ENCODE measurements at places on chromosomes 3 and 15. TPM values are rescaled to one million over a fixed set of nuclear protein-coding genes. Genes with fewer than 3 reads are reported as not detected.

Gene RBP2
- total RNA-seq: not detected

DNA sequence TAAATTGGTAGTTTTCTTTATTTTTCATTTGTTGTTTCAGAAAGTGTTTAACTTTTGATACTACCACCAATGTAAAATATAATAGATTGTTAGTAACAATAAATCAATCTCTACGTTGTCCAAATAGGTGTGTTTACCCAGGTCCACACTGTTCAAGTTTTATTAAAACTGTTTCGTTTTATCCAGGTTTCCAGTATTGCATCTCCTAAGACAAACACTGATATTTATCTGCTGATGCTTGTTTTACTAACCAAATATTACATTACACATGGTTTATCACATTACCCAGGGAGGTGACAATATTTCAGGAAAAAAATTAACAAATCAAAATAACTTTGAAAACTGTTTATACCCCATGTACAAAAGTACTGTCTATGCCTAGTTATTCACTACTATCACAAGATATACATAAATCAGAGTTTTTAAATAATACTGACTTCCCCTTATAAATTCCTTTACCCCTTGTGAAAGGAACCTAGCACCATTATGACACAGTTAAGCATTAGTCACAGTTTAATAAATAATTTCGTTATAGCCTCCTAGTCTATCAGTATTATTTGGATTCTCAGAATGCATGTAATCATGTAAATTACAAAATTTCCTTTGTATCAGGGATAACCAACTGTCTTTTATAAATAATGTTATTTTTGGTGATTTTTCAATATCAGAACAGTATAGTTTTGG is 205.3 kb downstream of the ZBTB20 start:
- no peak for DNase-seq

- no peak for DNase-seq
Observed at GRCh38 chr3:126509597-126510307, 7.8 kb downstream of the UROC1 start.

DNA sequence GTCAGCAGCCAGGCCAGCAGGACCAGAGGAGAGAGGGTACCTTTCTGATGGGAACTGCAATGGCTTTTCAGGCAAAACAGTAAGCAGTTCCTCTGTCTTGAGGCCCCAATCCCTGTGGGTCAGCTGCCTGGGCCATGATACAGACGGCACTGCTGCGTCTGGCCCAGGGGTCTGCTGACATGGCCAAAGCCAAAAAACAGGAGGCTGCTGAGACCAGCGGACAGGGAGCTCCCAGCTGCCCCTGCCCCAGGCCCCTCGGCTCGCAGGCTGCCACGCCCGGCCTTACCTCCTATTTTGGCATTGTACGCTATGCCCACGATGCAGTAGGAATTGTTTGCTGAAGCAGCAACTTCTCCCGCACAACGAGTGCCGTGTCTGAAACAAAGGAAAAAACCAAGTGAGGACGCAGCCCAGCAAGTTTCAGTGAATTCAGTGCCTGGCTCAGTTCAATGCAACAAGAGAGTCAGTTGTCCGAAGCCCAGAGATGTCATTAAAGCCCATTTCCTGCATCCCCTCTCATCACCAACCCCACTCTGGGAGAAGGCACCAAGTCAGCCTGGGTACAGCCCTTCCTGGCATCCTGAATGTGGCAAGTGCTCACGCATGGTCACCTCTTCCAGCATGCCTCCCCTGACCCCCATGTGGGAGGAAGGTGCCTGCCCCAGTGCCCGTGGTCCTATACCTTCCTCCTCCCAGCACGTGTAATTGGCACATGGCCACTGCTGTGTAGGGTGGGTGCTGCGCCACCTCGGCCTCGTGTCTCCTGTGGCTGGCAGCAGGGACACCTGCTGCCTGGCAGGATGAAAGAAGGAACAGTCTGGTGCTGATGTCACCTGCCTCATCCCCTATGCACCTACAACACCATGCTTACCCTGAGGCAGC is 61.7 kb downstream of the PCSK6 start:
- no peak for DNase-seq

DNA sequence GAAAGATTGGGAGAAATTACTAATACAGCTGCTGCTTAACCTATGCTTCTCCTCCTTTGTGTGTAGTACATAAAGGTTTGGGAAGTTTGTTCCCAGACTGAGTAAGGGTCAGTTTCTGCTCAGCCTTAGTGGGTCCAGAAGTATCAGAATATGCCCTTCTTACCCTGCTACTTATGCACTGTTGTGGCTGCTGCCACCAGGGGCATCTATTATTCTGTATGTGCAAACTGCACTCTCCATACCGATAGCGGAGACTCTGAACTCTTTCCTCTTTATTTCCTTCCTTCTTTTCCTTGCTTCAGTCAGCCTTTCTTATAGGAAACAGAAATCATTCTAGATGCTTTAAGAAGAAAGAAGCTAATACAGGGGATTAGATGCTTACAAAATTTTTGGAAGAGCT is 4.0 kb downstream of the NEDD4 start:
- no peak for DNase-seq

DNA sequence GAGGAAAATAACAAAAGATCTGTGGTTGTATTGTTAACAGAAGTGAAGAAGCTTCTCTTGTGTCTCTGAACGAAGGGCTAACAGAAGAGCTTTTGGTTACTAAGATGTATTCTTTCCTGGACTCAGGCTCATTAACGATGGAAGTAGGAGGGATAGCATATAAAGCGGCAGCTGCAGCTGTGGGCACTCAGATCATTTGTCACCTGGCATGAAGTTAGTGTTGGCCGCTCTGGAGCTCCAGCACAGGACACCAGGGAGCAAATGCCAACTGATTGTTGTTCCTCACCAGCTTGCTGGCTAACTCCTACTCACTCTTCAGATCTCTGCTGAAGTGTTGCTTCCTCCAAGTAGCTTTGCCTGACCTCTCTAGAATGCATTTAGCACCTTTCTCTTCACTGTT is 15.5 kb upstream of the SLITRK3 start:
- no peak for DNase-seq

Gene ADAMTS7
- total RNA-seq: 0.60 TPM

GRCh38 chr3:143427631-143428030 is 308.1 kb downstream of the CHST2 start:
- no peak for DNase-seq

- DNase-seq: no peak
Observed at GRCh38 chr15:95368191-95368590, 962.3 kb upstream of the NR2F2 start.

GRCh38 chr3:38084334-38085310 is 45.6 kb downstream of the DLEC1 start:
- peak; percentile 38 for DNase-seq

GRCh38 chr15:81947548-81947947 is 98.3 kb downstream of the MEX3B start:
- no peak for DNase-seq

GRCh38 chr3:43418601-43419272 is 132.4 kb downstream of the SNRK start:
- no peak for DNase-seq

Gene LARP6
- 0.41 TPM for total RNA-seq

Gene SLC28A2
- not detected for total RNA-seq

DNA sequence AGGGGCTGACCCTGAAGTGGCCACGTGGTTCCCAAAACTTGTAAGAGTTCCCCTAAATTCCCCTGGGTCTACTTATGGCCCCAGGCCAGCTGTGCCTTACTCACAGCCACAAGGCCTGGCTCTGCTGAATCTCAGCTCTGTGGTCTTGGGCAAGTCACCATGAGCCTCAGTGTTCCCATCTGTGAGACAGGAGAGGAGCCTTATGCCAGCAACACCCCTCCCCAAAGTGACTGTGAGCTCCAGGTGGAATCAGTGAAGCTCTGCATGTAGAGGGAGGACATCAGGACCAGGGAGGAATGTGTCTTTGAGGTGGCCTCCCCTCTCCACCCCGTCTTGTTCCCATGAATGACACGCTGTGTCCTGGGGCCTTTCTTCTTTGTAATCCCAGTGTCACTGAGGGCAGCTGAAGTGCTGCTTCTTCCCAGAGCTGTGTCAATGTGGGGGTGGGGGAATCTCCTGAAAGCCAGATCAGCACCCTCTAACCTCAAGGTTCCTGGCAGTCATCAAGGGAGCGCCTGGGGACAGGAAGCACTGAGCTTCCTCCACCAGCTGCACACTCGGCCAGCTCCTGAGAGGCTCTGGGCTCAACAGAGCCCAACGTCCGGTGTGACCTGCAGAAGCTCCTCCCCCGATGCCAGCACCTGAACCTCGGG is 258.9 kb downstream of the UACA start:
- peak; percentile 62 for DNase-seq

DNA sequence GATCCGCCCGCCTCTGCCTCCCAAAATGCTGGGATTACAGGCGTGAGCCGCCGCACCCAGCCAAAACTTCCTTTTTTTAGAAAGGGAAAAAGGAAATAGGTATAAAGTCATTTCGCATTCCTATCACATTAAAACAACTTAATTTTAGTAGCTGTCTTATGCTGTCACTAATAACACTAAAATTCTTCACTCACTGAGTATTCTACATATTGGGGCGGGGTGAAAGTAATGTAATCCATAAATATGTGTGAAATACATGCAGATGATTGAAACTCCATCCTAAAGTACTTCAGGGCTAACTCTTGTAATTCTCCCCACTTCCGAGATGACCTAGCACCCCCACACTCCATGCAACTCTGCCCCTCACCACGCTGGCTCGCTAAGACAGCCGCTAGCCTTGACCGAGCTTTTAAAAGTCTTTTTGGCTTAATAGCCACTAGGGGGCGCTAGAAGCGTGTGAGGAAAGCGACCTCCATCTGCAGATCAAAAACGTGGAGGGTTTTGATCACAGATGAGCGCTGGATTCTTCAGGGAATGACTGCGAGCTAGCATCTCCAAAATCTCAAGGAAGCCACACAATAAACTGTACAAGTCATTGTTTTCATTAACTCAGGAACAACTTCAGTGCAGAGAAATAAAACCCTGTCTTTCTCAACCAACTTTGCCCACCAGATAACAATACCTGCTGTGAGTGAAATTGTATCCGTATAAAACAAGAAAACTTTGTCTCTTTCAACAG is 129.3 kb upstream of the IGF1R start:
- DNase-seq: peak; percentile 66

Gene CNTN3
- total RNA-seq: not detected

Gene KCNMB3
- total RNA-seq: 0.34 TPM

- DNase-seq: no peak
Observed at GRCh38 chr3:113795693-113796092, 42.9 kb upstream of the GRAMD1C start.

Gene CHRNB4
- not detected for total RNA-seq

DNA sequence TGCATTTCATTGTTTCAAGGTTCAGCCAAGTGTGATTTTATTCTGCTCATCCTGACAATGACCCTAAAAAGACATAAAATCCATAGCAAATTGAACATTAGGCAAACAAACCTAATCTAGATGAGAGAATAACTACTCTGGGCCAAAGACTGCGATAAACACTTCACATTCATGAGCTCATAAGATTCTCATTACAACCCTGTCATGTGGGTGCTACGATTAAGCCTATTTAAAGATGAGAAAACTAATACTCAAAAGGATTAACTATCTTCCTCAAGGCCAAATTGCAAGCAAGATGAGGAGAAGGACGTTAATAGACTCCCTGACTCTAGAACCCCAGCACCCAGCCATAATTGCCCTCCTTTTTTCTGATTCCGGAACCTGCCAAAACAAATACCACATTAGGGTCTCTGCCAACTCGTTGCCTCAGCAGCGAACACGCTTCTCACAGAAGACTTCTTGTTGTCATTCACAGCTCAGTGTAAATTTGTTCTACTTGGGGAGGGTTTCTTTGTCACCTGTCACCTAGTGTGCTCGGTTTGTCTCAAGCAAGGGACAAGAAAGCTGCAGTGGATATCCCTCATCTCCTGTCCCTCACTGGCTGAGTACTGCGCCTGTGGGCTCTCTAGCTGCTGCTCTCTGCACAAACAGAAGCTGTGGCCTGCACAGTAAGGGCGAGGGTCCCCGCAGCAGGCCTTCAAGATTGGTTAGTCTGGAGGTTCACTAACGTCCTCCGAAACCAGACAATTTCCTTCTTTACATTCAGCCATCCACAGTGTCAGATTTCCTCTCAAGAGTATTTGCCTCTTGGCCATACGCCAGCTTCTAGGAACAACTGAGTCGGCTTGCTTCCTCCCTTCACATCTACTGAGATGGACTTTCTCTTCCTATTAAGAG is 200.0 kb upstream of the UBE2E2 start:
- DNase-seq: no peak

Gene FOXB1
- 0.13 TPM for total RNA-seq

DNA sequence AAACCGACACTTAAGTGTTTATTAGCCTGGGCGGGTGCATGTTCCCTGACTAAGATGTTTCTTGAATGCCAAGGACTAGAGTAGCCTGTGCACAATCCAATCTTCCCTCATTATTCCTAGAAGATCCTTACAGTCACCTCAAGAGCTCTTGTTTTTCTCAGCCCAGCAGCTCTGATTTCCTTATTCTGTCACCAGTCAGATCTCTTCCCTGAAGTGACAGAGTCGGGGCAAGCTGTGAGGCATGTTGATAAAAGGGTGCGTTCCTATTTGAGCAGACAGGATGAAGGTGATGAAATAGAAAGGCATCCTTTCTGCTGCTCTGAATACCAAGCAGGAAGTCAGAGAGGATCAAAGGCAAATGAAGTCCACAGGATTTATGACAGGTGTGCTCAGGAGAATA is 125.6 kb upstream of the MCTP2 start:
- DNase-seq: no peak

- DNase-seq: no peak
Observed at GRCh38 chr3:165193366-165194254, 2.6 kb downstream of the SLITRK3 start.

Gene NANOGP8
- not detected for total RNA-seq

GRCh38 chr15:79526376-79526775 is 94.2 kb downstream of the MINAR1 start:
- DNase-seq: no peak

Gene ZNF621
- 19.1 TPM for total RNA-seq

DNA sequence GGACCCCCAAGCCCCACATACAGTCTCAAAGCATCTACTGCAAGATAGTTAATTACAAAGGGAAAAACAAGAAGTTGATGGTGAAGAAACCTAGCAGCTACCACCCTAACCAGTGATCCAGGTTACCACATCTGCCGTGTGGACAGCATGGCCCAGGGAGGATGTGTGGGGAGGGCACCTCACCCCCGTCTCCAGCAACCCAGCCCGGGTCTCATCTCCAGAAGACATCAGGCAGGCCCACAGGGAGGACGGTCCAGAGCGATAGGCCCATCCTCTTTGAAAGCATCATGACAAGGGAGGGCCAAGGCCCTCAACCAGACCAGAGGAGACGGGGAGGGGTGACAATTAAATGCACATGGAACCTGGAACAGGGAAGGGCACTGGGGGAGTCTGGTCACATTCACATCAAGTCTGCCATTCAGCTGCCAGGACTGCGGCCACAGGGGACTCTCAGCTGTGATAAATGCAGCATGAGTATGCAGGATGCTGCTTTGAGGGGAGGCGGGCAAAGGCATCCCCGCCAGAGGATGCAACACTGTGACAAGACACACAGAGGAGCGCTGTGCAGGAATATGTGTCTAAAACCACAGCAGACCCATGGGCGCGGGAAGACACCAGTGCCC is 18.8 kb downstream of the ZXDC start:
- DNase-seq: no peak

DNA sequence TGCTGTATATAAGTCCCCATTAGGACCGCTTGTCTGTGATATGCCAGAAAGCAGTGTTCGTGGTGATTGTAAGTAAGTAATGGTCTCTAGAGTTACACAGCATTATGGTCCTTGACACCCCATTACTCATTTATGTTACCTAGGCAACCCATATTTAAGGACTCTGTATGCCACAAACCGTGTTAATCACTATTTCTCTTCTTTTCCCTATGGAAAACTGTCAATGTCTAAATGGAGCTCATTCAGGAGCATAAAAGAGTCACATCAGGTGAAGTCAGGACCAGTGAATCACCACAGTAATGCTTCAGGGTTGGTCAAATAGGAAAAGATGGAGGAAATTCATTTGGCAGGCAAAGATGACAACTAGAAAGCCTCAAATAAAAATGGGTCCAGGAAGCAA is 146.6 kb upstream of the PEX5L start:
- no peak for DNase-seq

Data from activated CD8-positive, alpha-beta T cell treated with anti-CD3 and anti-CD28 coated beads for 36 hours (primary cell).